ENCODE measurements at places on chromosomes 5 and 9.
A peak's percentile ranks its signal among the peaks of the same experiment; 100 is the strongest.

- no peak for DNase-seq
Measured at GRCh38 chr9:90306158-90306557, 336.5 kb downstream of the DIRAS2 start.

DNA sequence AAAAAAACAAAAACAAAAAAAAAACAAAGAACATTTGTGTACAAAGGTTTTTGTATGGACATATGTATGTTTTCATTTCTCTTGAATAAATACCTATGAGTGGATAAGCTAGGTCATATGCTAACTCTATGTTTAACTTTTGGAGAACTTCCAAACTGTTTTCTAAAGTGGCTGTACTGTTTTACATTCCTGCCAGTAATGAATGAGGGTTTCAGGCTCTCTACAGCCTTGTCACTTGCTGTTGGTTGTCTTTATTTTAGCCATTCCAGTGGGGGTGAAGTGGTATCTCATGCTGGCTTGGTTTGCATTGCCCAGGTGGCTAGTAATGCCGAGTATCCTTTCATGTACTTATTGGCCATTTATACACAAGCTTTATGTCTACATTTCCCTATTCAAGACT, 9.1 kb upstream of the TRIO start:
- DNase-seq = no peak

GRCh38 chr9:107237873-107238272, 45.2 kb upstream of the RAD23B start:
- no peak for DNase-seq

DNA sequence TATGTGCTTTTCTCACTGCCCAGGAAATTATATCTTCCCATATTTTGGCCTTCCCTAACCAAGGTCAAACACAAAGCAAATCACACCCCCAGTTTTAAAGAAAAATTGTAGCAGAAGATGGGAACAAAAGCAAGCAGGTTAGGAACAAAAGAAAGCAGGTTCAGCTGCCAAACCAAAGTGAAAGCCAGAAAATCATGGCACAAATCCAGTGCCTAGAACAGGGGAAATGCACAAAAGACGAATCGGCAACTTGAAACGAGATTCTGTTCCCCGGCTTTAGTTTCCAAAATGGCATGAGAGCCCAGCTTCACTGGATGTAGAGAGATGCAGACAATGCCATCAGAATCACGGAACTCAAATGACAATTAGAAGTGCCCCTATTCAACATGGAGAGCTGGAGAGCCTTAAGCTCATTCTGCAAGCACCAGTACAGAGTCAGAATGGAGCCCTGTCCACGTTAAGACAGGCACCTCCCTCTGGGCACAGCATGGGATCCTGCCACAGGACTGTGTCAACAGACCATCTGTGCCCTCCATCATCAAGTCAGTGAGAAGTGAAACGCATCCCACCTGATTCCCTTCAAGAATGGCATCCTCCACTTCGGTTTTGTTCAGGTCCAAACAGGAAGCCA, 13.8 kb downstream of the DNAH5 start:
- DNase-seq = no peak

GRCh38 chr5:11509793-11510192, 394.5 kb downstream of the CTNND2 start:
- no peak for DNase-seq

GRCh38 chr9:3957306-3957705, 342.6 kb downstream of the GLIS3 start:
- no peak for DNase-seq

DNA sequence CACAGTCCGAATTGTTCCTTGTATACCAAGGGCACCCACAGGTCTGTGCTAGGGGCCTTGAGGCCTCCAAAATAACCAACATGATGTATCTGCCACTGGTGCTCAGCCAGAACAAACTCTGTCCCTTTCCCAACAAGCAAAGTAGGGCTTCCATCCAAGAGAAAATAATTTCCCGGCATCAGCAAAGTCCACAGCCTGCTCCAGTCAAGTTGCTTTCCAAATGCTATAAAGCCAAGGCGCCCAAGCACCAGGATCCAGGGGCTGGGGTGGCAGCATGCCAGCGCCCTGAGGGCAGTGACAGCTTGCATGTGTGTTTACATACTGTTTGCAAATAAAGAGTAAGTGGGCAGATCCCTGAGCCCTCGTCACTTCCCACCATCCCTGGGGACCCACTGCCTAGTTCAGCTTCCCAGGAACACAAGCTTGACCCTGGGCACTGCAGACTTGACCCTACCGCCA, 155.9 kb downstream of the ERCC6L2 start:
- DNase-seq = no peak

DNA sequence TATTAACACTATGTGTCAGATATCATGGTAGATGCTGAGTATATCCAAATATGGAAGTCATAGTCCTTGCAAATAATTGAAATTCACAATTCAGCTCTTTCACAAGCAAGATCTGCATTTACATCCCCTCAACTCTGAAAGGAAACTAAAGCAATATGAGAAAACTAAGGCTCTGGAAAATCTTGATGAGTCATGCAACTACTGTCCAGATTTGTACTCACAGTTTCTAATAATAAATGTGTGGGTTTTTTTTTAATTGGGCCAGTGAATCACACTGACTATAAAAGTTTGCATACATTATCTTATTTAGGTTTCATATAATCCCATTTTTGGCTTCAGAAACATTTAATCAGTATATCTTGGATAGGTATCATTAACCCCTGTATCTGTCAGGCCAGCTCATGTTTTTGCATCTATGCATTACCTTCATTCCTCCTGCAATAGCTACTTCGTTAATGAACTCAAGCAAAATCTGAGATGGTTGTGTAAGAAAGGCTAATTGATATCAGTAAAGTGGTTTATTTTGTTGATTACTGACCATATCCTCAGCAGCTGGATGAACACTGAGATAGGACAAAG, 58.7 kb upstream of the PRR16 start:
- no peak for DNase-seq

DNA sequence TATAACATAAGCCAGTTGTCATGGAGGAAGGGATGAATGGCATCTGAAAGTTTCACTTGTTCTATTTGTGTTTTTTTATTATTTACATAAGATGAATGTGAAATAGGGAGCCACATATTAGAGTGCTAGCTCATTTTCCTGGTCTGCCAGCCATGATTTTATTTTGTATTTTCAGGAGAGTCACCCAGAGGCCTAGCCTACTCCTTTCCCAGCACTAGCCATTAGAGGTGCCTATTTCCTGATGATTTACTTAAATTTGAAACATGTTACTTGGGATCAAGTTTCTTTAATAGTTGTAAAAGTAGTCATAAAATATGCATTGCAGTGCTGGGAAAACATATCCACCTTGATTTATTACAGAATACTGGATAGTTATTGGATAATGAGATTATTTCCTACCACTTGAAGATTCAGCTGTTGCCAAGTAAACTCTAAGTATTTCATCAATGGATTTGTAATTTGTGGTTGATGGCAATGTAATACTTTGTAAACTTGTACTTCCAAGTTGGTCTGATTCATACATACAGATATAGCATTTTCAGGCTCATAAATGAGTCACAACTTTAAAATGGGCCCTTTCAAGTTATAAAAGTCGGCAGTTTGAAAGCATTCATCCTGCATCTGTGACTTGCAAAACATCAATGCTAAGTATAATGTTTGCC, 50.8 kb downstream of the KCNN2 start:
- no peak for DNase-seq

- no peak for DNase-seq
Measured at GRCh38 chr5:62093976-62094375, 212.0 kb upstream of the KIF2A start.

- DNase-seq = peak; percentile 6
Measured at GRCh38 chr5:101045689-101046088, 142.6 kb upstream of the ST8SIA4 start.

- DNase-seq = no peak
Measured at GRCh38 chr5:101159006-101159405, 255.9 kb upstream of the ST8SIA4 start.

- no peak for DNase-seq
Measured at GRCh38 chr5:146069780-146070099, 35.6 kb downstream of the PLAC8L1 start.
